ENCODE measurements at places on chromosomes 3 and 15.

DNA sequence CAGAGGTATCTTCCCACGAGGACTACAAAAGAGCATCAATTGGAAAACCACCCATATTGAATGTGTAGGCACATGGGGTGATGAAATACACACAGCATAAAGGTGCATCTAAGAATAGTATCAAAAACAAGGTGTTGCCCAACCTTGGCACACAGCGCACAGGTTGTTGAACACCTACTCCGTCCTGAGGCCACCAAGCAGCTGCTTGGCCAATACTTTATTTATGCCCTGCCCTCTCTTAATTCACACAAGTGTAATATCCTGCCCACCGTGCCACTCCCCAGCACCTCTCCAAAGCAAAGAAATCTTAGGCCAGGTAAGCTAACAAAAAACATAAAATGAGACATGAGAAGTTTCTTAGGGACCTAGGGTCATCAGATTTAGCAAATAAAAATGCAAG, 31.2 kb downstream of the WWTR1 start:
- DNase-seq: no peak

- no peak for DNase-seq
Measured at GRCh38 chr3:52710512-52710911, 4.6 kb downstream of the SPCS1 start.

GRCh38 chr15:28110481-28110881, 11.4 kb upstream of the OCA2 start:
- DNase-seq: no peak

DNA sequence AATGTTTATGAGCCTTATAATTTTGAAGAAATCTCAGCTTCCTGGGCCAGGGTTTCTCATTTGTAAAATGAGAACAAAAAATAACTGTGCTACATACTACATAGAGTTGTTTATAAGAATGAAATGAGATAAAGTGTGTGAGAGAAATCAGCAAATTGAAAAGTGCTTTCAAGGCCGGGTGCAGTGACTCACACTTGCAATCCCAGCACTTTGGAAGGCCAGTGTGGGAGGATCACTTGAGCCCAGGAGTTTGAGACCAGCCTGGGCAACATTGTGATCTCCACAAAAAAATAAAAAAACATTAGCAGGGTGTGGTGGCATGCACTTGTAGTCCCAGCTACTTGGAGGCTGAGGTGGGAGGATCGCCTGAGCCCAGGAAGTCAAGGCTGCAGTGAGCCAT, 22.4 kb downstream of the FOXB1 start:
- DNase-seq: no peak

- peak; percentile 96 for DNase-seq
Measured at GRCh38 chr15:77144492-77145070, 73.7 kb upstream of the TSPAN3 start.

GRCh38 chr3:100954199-100954935, 38.9 kb downstream of the ABI3BP start:
- DNase-seq: no peak

DNA sequence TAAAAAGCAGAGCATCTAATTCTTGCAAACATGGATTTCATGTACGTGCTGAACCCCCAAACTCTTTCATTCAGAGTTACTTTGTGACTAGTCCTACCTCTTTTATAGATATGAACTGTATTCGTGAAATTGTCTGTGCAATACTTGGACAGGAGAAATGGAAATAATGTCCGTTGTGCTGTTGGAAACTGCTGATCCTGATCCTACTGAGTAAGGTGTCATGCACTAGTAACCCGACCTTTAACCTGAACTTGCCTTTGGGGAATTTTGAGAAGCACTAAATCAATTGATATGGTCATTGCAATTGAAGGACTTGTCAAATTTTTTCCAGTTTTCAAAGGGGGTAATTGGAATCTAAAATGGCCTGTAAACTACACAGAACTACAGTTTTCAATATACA, 856.4 kb downstream of the ROBO1 start:
- no peak for DNase-seq

- DNase-seq: peak; percentile 98
Measured at GRCh38 chr3:151976211-151977050, 103.0 kb downstream of the SUCNR1 start.

GRCh38 chr3:4460334-4460733, 6.7 kb downstream of the SUMF1 start:
- no peak for DNase-seq

GRCh38 chr15:37099319-37100108, 835 bp downstream of the MEIS2 start:
- no peak for DNase-seq

DNA sequence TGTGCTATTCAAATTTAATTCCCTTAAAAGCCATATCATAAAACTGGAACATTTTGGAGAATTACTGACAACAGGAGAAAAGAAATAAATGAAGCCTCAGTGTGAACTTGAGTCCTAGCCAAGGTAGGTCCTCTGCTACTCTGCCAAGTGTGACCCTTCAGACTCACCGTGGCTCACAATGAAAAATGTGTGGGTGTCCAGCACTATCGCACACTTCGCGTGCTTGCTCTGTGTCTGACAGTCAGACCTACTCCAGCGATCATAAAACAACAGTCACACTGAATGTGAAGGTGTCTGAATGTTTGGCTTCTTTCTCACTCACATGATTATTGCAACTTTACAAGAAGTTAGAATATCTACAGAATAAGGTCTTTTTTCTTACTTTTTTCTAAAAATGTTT, 65.8 kb upstream of the TRA2B start:
- DNase-seq: no peak

DNA sequence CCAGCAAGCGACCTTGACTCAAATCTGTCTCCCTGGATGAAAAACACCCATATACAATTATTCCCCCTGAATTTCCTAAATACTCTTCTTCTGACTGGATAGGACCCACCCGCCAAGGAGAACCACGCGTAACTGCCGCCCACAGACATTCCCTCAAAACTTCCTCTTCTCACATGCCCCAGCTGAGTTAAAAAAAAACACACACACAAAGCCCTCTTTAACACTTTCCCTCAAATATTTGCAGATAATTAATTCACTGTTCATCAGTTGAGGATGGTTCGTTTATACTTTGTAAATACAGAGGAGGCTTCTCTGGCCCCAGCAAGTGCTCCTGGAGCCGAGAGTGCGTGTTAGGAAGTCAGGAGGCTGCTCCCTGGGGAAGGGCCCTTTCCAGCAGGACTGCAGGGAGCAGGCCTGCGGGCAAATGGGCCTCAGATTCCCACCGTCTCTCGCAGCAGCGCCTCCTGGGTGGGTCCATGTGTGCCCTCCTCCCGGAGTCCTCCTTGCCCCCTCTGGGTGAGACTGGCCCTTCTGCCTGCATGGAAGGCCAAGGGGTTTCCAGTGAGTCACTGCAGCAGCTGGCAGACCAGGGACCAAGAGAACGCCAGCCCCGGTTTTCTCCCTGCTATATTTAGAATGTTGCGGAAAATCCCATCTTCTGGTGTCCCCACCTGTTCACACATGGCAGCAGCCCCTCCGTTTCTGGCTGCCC, 46.8 kb downstream of the MGLL start:
- DNase-seq: no peak

- no peak for DNase-seq
Measured at GRCh38 chr3:194928831-194929577, 243.3 kb downstream of the FAM43A start.

- no peak for DNase-seq
Measured at GRCh38 chr3:140922634-140923033, 19.0 kb upstream of the SLC25A36 start.

DNA sequence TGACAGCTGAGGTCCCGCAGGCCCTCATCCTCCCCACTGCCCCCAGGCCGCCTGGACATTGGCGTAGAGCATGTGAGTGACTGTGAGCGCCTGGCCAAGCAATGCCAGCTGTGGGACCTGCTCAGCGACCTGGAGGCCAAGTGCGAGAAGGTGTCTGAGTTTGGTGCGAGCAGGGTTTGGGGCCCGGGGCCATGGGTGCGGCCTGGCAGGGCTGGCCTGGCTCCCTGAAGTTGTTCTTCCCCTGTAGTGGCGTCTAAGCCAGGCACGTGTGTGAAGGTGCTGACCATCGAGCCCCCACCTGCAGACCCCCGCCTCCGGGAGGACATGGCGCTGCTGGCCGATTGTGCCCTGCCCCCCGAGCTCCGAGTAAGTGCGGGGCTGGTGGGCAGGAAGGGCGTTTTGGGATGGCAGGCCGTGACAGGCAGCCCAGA, 4.2 kb downstream of the ABTB1 start:
- no peak for DNase-seq

GRCh38 chr3:87161013-87161412, 66.1 kb upstream of the CHMP2B start:
- DNase-seq: no peak

- DNase-seq: no peak
Measured at GRCh38 chr3:158728851-158729250, 3.4 kb downstream of the RARRES1 start.

- no peak for DNase-seq
Measured at GRCh38 chr3:1406250-1406649, 313.4 kb downstream of the CNTN6 start.

DNA sequence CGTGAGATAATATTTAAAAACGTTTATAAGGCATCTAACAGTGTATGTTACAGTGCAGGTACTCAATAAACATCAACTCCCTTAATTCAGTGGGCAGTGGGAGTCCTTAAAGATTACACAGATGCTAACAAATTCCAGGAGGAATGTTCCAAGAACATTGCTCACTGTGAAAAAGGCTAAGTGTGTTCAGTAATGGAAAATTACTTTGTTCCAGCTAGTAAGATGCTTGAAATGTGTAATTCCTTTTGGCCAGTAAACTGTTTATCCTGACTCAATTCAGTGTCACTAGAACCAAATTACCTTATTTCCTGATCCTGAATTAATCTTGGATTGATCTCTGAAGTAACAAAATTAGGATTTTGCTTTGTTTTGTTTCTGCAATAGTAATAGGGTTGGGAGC, 54.2 kb upstream of the SEMA6D start:
- no peak for DNase-seq

All from non-pigmented ciliary epithelial cell (primary cell).